ENCODE measurements at places on chromosomes 3 and 15.

DNA sequence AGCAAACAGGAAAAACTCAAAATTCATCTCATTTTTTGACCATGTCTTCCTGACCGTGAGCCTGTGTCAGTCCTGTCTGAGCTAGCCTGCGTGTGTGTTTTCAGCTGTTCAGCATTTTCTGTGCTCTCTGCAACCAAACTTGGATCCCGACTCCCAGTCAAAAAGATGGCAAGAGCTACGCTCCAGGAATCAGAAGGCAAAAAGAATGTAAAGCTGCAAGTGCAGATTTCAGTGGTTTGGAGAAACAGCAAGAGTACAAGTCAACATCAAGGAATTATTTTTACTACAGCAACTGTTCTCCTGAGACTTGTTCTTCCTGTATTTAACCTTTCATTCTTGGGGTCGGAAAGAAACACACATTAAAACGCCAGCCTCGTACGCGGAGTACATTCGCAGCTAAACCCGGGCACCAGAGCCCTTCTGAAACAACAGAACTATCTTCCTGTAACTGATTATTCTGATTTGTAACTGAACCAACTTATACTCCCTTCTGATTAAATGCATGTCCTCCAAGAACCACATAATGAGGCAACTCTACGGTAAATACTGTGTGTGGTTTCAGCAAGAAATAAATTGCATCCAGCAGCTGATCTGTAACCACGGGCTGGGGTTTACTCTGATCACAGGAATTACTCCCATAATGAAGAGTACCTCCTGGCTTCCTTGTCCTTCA, 107.4 kb downstream of the LRIG1 start:
- DNase-seq = no peak

DNA sequence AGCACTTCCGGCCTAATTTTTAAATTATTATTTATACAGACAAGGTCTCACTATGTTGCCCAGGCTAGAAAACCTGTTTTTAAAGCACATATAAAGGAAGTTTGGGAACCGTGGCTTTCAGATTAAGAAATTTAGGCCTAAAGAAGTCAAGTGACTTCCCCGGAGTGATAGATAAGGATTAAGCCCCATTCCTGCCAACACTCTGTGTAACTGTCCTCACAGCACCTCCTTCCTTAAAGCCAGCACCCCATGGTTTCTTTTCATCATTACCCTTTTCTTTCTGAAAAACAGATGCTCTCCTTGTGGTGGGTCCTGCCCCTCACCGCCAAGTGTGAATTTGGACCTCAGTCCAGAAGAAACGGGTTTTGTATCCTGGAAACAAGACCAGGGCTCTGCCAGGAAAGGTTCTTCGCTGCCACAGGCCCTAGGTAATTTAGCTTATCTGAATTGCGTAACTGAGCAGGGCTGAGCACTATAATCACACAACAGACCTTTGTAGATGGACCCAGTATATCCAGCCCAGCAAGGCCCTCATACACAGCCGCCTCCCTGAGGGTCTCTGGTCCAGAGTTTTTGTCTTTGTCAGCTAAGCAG, 231.3 kb downstream of the PLCL2 start:
- DNase-seq = no peak

GRCh38 chr15:41331833-41332193, 578 bp downstream of the OIP5 start:
- peak; percentile 64 for DNase-seq

DNA sequence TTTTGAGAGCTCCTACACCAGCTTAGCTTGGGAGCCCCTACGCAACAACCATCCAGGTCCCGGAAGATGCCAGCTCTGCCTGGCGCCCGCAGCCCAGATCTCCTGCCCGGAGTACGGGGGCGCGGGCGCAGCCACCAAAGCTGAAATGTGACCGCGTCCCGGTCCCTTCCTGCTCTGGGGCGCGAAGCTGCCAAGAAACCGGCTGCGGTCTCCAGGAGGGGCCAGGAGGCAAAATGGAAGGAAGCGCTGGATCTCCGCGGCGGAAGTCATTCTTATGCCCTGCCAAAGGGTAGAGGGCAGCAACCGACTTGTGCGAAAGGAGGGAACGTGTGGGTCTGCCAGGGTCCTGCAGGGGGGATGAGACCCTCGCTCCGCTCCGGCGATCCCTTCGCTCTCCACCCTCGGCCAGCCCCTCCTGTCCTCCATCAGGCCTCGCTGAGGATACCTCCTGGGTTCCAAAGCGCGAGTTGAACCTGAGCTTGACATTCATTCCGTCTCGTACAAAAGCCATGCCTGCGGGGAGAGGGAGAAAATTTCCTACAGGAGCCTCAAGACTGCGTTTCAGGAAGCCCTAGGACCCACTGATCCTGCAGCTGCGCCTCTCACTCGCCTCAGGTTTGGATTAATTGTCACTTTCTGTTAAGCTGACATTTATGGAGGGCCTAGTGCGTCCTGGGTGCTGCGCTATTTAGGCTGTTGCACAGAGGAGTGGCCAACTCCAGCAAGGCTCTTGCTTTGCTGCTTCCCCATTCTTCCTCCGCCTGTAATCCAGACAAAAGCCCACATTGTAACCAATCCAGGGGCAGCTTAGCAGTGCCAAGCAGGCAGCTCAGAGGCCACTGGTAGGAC, 98.3 kb upstream of the VGLL3 start:
- DNase-seq = no peak

DNA sequence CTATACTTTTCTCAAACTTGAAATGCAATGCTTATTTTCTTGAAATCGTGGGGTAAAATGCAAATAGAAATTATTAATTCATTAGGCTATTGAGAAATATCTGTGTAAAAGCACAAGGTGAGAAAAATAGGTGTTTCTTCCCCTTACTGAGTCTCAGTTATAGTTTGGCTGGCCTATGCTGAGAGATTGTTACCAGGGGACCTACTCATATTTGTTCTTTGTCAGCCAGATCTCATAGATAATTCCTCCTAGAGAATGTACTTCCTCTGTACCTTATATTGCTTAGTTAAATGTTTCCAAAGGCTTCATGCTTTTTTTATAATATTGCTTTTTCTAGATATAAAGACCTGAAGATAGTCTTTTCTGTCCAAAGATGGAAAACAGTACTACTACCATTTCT, 60.0 kb upstream of the TRPC1 start:
- no peak for DNase-seq

GRCh38 chr3:101194392-101194791, 126.0 kb downstream of the IMPG2 start:
- no peak for DNase-seq

- no peak for DNase-seq
Observed at GRCh38 chr3:48233542-48233941, 7.4 kb upstream of the ZNF589 start.

DNA sequence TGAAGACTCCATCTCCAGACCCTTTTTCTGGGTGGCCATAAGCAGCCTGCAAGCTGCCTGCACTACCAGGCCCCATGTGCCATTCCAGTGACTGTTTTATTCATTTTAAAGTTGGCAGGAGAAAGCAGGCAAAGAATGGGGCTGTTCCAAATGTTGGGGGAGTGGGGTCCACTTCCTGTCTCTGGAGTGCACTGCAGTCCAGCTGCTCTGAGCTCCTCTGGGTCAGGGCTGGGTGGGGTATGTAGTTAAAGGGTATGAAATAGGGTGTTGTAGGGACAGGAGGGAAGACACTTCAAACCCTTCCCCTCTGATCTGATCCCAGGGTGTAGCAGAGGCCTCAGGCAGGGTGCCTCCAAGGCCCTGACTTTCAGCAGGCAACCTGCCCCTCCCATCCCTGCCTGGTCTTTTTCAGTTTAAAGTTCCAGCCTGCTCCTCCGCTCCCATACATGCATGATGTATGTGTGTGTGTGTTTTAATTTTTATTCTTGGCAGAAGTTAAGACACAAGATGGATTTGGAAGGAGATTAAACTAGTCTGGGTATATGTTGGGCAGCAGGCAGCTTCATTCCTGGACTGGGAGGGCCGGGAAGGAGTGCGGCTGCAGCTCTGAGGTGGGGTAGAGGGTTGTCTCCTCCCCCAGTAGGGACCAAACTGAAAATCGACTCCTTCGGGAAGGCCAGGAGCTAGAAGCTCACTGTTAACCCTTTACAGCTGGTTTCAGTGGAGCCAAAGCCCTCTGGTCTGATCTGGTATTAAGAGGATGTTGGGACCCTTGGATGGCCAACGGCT, 17.3 kb downstream of the BOC start:
- DNase-seq = no peak
